WTC11 (cell line): ENCODE measurements at places on chromosomes 12 and 14.

- H3K36me3 ChIP-seq = no peaks in the 10 kb centered on the region
- peaks cover 6% of the 10 kb centered on the region; the same call in 1 of the 2 replicates for H3K4me1 ChIP-seq
- no peak overlapping the region for H3K27ac ChIP-seq
- H3K4me3 ChIP-seq = no peak overlapping the region
- no peaks in the 10 kb centered on the region; the same call in 1 of the 2 replicates for H3K27me3 ChIP-seq
These were observed 16.7 kb upstream of the AQP2 start for GRCh38 chr12:49933796-49934195.

DNA sequence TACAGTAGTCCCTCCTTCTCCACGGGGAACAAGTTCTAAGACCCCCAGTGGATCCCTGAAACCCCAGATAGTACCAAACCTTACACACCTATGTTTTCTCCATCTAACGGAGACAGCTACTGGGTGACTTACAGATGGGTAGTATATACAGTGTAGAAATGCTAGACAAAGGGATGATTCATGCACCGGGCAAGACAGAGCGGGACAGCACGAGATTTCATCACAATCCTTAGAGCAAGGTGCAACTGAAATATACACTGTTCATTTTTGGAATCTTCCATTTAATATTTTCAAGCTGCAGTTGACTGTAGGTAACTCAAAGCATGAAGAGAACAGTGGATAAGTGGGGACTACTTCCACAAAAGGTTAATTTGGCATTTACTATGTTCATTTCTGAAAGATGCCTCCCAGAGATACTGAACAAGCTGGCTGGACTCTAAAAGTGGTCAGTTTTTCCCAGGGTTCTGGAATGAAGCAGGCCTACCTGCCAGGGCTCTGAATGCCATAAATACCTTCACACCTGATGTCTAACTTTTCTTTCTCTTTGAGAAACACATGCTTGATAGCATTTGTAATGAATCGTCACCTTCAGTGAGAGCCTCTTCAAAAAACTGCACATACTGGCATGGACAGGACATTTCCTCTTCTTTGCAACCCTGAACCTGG, 127.7 kb upstream of the FOXN3 start:
- no peaks in the 10 kb centered on the region for H3K27me3 ChIP-seq
- H3K4me1 ChIP-seq = peaks cover 73% of the 10 kb centered on the region
- peaks cover 9% of the 10 kb centered on the region for H3K36me3 ChIP-seq
- DNase-seq = no peak
- peak overlapping the region; percentile 88 for H3K27ac ChIP-seq
- no peak overlapping the region for H3K4me3 ChIP-seq

DNA sequence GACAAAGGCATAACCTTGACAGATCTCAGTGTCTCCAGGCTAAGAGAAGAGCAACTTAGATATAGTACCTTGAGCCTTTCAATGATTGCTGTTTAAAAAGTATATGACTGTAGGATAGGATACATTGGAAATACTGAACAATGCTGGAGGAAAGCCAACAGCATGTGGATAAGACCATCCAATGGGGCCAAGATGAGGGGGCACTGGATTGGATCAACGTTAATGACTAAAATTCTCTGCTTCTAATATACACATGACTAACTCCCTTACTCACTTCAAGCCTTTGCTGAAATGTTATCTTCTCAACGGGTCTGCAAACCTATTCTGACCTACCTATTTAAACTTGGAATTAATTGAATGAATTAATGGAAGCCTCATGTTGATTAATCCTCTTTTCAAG, 354.9 kb downstream of the RAD51B start:
- DNase-seq = no peak
- H3K4me3 ChIP-seq = no peak overlapping the region
- no peaks in the 10 kb centered on the region for H3K36me3 ChIP-seq
- H3K27me3 ChIP-seq = no peaks in the 10 kb centered on the region

GRCh38 chr14:29752221-29752923, 175.3 kb downstream of the PRKD1 start:
- peaks cover 11% of the 10 kb centered on the region for H3K4me1 ChIP-seq
- DNase-seq = no peak
- no peak overlapping the region for H3K4me3 ChIP-seq
- H3K36me3 ChIP-seq = no peaks in the 10 kb centered on the region
- H3K27me3 ChIP-seq = no peaks in the 10 kb centered on the region
- H3K27ac ChIP-seq = no peak overlapping the region

DNA sequence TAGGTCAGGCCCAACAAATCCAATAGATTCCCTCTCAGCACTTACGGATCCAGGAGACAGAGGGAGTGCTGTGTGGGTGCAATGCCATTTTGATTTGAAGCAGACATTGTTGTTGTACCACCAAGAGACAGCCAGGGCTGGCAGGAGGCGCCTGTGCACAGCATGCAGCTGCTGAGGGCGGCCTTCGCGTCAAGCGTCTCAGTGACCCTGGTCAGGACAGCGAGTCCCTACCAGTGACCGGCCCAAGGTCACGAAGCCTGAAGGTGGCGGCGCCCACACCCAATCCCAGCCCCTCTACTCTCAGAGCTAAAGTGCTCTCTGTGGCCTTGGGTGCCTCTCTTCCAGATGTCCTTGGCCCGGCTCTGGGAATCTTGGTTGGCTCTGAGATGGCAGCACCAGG, 40.5 kb downstream of the PRMT8 start:
- H3K27me3 ChIP-seq = no peaks in the 10 kb centered on the region
- peaks cover 18% of the 10 kb centered on the region for H3K36me3 ChIP-seq
- no peak overlapping the region for H3K4me3 ChIP-seq
- DNase-seq = no peak

DNA sequence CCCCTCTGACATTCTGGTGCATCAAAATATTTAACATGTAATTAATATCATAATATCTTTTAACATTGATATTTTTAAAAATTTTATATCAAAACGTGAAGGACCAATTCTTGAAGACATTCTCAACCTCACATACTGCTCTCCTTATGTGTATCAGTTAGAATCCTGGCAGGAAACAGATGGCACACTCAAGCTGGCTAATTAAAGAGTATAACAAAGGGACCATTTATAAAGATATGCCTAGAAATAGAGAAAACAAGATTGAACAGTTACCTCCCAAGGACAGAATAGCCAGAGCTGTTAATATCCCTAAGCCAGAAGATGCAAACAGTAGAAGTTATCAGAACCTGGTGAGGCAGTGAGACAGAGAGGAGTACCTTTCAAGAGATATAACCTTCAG, 368.7 kb downstream of the NELL2 start:
- no peaks in the 10 kb centered on the region for H3K27me3 ChIP-seq
- H3K4me1 ChIP-seq = peaks cover 4% of the 10 kb centered on the region; the same call in 1 of the 2 replicates

- H3K4me1 ChIP-seq = peaks cover 41% of the 10 kb centered on the region
- peaks cover 3% of the 10 kb centered on the region for H3K27me3 ChIP-seq
- DNase-seq = no peak
- H3K4me3 ChIP-seq = no peak overlapping the region
- H3K36me3 ChIP-seq = no peaks in the 10 kb centered on the region
- no peak overlapping the region for H3K27ac ChIP-seq
These were observed 146.4 kb upstream of the ARHGAP5 start for GRCh38 chr14:31930493-31931240.

GRCh38 chr14:48788771-48789170, 797.4 kb downstream of the RPS29 start:
- no peak overlapping the region for H3K27ac ChIP-seq
- H3K4me3 ChIP-seq = no peak overlapping the region
- H3K27me3 ChIP-seq = peaks cover 10% of the 10 kb centered on the region
- H3K4me1 ChIP-seq = peaks cover 3% of the 10 kb centered on the region
- no peak for DNase-seq
- H3K36me3 ChIP-seq = peaks cover 3% of the 10 kb centered on the region; the same call in 1 of the 2 replicates

- H3K27me3 ChIP-seq = no peaks in the 10 kb centered on the region
- H3K4me1 ChIP-seq = peaks cover 10% of the 10 kb centered on the region
- no peak overlapping the region for H3K4me3 ChIP-seq
- no peaks in the 10 kb centered on the region for H3K36me3 ChIP-seq
- no peak overlapping the region for H3K27ac ChIP-seq
These were observed 15.8 kb upstream of the CFAP54 start for GRCh38 chr12:96473394-96474093.

DNA sequence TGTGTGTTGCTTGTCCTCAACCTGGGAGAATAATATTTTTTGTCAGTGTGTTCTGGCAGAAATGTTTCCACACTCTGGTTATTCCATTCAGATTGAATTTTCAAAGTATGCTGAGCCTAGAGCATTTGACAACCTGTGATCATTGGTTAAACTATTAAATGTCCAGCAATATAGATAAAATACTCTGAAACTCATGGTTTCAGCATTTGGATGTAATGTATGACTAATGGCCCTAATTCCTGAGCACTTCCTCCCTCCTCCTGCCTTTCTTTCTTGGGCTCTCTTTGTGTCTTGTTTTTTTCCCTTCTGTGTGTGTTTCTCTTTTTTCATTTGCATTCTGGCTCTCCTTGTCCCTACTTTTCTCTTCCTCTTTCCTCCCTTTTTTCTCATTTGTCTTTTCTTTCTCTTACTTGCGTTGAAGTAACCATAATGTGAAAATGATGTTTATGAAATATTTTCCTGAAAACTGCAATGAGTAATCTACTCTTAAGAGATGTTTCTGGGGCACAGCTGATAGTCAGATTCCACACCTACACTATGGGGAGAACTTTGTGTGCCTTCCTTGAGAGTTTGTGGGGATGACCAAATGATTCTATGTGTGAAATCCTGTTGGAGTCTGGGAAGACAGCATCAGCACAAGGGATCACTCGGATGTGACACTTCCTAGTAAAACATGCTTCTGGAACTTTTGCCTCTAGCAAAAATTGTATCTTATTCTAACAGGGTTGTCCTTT, 74.6 kb downstream of the FRMD6 start:
- no peak for DNase-seq
- H3K4me1 ChIP-seq = peaks cover 5% of the 10 kb centered on the region
- H3K27me3 ChIP-seq = no peaks in the 10 kb centered on the region
- H3K4me3 ChIP-seq = no peak overlapping the region
- H3K36me3 ChIP-seq = peaks cover 22% of the 10 kb centered on the region
- peak overlapping the region; percentile 23 for H3K27ac ChIP-seq

DNA sequence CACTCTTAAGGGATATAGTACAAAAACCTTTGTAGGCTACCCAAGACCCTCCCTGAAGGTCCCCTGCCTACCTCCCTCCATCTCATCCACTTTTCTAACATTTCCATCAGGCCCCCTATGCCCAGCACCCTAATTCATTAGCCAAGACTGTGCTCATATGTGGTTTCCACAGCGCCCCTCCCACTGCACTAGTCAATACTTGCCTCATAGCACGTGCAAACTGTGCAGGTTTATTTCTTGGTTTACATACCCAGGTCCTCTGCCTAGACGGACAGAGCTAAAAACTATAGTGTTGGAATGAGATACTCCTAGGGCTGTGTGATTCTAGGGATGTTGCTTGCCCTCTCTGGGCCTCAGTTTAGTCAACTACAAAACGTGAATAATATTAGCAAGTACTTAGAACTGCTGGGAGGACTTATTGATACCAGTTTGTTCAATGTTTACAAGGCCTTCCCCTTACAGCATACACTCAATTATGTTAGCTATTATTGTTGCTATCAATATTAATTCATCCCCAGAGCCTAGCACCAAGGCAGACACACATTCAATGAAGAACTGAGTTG, 50.4 kb downstream of the NUAK1 start:
- no peak overlapping the region for H3K4me3 ChIP-seq
- H3K36me3 ChIP-seq = peaks cover 4% of the 10 kb centered on the region
- no peak overlapping the region for H3K27ac ChIP-seq
- DNase-seq = no peak

DNA sequence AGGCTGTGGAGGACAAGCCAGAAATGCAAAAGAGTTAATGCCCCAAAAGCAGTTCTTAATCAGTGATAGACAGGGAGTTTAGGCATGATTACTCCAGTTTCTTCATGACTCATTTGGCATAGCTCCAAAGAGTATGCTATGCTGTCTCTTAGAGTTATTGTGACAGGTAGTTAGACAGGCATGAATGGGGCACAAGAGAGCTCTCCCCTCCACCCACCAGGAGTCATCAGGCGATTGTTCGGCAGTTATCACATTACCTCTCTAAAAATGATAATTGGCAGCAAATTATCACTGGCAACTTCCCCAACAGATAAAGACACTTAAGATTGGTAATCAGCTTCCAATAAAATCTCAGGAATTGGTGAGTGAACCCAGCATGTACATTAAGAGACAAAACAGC, 320.1 kb downstream of the DAD1 start:
- no peak for DNase-seq
- no peak overlapping the region for H3K27ac ChIP-seq
- H3K4me1 ChIP-seq = peaks cover 38% of the 10 kb centered on the region
- H3K36me3 ChIP-seq = no peaks in the 10 kb centered on the region
- peaks cover 3% of the 10 kb centered on the region; the same call in 1 of the 2 replicates for H3K27me3 ChIP-seq

- no peak overlapping the region for H3K4me3 ChIP-seq
- H3K27me3 ChIP-seq = no peaks in the 10 kb centered on the region
- no peak overlapping the region for H3K27ac ChIP-seq
- no peaks in the 10 kb centered on the region for H3K36me3 ChIP-seq
- peaks cover 8% of the 10 kb centered on the region; the same call in 1 of the 2 replicates for H3K4me1 ChIP-seq
These were observed 88.4 kb downstream of the PCNX1 start for GRCh38 chr14:70995671-70996070.

DNA sequence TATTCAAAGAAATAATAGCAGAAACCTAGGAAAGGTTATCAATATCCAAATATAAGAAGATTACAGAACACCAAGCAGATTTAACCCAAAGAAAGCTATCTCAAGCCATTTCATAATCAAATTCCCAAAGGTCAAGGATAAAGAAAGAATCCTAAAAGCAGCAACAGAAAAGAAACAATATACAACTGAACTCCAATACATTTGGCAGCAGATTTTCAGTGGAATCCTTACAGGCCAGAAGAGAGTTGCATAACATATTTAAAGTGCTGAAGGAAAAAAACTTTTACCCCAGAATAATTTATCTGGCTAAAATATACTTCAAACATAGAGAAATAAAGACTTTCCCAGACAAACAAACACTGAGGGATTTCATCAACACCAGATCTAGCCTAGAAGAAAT, 54.3 kb downstream of the DENND5B start:
- peaks cover 26% of the 10 kb centered on the region for H3K4me1 ChIP-seq
- H3K4me3 ChIP-seq = no peak overlapping the region
- DNase-seq = no peak

DNA sequence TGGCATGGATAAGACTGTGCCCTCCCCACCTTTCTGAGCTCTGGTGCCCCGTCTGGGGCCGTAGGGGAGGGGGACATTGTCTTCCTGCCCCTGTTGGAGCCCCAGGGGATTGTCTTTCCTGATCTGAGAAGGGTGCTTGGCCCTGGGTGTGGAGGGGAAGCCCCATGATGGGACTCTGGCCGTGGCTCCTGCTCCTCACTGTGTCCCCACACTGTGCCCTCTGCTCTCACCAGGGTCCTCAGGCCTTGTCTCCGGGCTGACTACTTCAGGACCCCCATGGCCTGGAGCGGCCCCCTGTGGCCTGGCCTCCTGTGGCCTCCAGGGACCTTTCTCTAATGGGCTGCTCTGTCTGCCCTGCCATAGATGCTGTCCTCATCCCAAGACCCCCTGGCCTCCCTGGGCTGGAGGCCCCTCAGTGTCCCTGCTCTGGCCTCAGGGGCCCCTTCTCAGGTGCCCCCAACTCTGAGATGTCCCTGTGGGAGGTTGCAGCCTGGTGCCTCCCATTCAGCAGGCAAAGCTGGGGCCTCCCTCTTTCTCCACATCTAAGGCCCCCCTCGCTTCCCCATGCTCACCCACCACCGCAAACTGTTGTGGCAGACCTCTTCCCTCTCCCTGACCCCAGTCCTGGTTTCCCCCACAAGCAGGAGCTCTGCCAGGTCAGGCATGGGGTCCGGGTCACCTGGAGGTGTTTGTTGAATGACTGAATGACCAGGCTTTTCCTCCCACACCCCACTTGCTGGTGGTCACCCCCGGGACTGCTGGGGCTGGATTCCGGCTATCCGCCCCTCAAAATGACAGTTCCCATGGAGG, 4.0 kb downstream of the KIF26A start:
- peaks cover 35% of the 10 kb centered on the region for H3K4me1 ChIP-seq
- peaks cover 1% of the 10 kb centered on the region for H3K27me3 ChIP-seq
- no peak for DNase-seq
- H3K27ac ChIP-seq = no peak overlapping the region
- H3K4me3 ChIP-seq = no peak overlapping the region

- no peak overlapping the region for H3K4me3 ChIP-seq
- H3K4me1 ChIP-seq = peaks cover 6% of the 10 kb centered on the region
- H3K27ac ChIP-seq = no peak overlapping the region
These were observed 85.8 kb upstream of the BCAT1 start for GRCh38 chr12:25034676-25035075.
